ENCODE measurements at places on chromosomes 2 and 18. TPM values are rescaled to one million over a fixed set of nuclear protein-coding genes. Genes with fewer than 3 reads are reported as not detected.

DNA sequence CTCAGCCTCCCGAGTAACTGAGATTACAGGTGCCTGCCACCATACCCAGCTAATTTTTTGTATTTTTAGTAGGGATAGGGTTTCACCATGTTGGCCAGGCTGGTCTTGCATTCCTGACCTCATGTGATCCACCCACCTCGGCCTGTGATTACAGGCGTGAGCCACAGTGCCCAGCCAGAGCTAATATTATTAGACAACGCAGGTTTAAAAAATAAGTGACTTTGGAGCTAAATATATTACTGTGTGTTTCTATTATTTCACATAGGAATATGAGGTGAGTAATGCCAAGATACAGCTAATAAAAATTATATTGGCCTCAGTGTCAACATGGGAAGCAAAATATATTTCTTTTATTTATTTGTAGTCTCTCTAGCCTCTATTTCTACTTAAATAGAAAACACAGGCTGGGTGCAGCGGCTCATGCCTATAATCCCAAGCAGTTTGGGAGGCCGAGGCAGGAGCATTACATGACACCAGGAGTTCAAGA is 120.2 kb downstream of the C2orf74 start:
- no peak for DNase-seq

DNA sequence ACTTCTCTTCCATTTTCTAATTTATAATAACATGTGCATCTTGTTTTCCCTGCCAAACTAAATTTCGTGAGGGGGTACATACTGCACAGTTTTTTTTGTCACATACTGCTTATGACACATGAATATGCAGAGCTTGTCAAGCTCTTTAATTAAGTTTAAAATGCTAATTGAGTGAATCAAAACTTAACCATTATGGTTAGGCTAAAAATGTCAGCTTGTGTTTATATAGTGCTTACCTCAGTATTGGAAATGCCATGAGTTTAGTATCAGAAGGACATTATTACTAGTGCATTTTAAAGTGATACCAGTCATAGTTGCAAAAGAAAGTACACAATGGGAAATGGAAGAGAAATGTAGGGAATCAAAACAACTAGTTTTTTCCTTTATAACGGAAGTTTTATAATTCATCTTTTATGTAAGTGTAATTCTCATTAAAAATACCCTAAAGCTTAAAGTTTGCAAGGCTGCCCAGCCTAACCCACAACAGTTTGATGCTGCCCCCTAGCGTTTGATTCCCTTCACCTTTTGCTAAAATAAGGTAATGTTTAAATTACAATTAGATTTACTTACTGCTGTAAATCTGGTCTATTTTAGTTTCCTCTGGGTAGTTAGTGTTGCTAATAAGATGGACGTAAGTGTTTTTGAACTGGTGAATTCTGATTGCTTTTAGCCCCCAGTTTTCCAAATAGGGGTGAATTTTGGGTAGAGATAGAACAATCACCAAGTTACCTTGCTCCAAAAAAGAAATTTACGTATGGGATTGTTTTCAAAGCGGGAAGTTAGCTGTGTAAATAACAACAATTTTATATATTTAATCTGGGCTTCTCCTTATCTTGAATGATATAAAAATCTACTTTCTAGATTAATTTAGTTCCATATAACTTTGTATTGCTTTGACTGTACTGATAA is 3.2 kb downstream of the SLC39A10 start:
- DNase-seq: peak; percentile 92

DNA sequence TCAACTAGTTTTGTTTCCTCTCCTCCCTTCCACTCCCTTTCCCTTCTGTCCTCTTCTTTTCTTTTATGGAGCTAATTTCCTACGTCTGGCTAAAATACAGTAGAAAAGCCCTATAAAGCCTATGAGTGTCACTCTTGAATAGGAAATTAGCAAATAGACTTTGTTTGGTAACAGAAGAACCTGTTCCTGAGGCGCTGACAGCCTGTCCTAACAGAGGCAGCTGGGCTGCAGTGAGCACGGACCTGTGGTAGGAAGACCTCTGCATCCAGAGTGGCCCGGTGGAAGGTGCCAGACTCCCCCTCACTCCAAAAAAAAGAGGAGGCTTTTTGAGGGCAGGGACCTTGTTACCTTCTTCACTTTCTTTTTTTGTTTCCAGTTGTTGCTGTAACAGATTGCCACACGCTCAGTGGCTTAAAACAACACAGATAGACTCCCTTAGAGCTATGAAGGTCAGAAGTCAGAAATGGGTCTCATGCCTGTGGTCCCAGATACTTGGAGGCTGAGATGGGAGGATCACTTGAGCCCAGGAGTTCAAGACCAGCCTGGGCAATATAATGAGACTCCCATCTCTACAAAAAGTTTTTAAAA is 81.2 kb upstream of the TXNDC2 start:
- DNase-seq: no peak

DNA sequence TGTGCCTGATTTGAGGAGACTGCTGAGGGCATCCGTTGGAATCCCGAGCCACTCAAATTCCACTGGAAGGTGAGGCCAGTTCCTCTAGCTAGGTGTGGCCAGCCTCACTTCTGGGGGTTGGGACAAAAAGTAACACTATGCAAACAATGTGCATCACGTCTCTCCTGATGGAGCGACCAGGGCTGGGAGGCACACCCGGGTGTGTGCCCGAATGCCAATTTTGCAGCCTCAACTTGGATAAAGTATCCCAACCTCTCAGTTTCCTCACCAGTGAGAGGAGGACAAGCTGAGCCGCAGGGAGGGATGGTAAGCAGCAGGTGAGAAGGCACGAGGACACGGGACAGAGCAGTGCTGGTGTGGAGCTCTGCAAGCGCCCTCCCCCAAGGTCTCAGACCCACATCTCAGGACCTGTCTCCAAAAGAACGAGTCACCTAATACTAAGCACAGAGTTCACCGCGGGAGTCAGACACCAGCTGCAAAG is 218.3 kb downstream of the HAUS1 start:
- no peak for DNase-seq

DNA sequence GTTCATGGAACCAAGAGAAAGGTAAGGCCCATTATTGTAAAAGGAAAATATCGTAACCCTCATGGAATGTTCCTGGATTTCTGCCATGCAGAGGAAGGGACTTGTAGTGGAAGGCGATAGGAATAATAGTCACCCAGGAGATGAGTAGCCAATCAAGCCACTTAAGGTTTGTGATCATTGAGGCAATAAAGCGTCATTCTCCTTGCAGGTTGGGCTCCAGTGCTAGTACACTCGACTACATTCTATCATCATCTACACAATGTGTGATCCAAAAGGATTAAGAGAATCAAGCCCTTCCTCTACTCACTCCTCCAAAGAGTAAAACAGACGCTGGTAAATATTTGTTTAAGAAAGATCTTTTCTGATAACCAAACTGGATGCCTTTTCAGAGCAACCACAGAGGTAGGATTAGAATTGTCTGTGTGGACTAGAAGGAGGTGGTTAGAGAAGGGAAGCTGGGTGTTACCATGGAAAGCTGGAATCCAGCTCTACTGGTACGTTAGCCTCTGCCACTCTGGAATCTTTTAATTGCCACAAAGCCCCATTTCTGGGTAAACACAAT is 245.7 kb downstream of the IKZF2 start:
- peak; percentile 73 for DNase-seq

- DNase-seq: no peak
Measured at GRCh38 chr18:75244351-75245313, 34.0 kb downstream of the TSHZ1 start.

GRCh38 chr2:230762317-230762896 is 49.8 kb downstream of the CAB39 start:
- no peak for DNase-seq

GRCh38 chr18:45567123-45567522 is 48.2 kb upstream of the SLC14A2 start:
- no peak for DNase-seq

DNA sequence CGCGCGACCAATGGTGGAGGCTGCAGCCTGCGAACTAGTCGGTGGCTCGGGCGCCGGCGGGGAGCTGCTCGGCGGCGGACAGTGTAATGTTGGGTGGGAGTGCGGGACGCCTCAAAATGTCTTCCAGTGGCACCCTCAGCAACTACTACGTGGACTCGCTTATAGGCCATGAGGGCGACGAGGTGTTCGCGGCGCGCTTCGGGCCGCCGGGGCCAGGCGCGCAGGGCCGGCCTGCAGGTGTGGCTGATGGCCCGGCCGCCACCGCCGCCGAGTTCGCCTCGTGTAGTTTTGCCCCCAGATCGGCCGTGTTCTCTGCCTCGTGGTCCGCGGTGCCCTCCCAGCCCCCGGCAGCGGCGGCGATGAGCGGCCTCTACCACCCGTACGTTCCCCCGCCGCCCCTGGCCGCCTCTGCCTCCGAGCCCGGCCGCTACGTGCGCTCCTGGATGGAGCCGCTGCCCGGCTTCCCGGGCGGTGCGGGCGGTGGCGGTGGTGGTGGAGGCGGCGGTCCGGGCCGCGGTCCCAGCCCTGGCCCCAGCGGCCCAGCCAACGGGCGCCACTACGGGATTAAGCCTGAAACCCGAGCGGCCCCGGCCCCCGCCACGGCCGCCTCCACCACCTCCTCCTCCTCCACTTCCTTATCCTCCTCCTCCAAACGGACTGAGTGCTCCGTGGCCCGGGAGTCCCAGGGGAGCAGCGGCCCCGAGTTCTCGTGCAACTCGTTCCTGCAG is at the start of gene HOXD9:
TSS of gene HOXD9 (plus strand) at position 37 of the 728 bp plus-strand sequence. CDS start at position 87, 50 bp downstream.
- peak; percentile 81 for DNase-seq

Gene SERPINB7
- total RNA-seq: not detected

Gene RAPGEF4
- total RNA-seq: 1.3 TPM

Gene CD207
- 0.21 TPM for total RNA-seq

Gene SMAD4
- total RNA-seq: 74.0 TPM

Gene FOXD4L1
- not detected for total RNA-seq
